ENCODE measurements at places on chromosomes 4 and X.

- DNase-seq, result no peak
Measured at GRCh38 chr4:152972821-152973628, 36.9 kb downstream of the FHDC1 start.

DNA sequence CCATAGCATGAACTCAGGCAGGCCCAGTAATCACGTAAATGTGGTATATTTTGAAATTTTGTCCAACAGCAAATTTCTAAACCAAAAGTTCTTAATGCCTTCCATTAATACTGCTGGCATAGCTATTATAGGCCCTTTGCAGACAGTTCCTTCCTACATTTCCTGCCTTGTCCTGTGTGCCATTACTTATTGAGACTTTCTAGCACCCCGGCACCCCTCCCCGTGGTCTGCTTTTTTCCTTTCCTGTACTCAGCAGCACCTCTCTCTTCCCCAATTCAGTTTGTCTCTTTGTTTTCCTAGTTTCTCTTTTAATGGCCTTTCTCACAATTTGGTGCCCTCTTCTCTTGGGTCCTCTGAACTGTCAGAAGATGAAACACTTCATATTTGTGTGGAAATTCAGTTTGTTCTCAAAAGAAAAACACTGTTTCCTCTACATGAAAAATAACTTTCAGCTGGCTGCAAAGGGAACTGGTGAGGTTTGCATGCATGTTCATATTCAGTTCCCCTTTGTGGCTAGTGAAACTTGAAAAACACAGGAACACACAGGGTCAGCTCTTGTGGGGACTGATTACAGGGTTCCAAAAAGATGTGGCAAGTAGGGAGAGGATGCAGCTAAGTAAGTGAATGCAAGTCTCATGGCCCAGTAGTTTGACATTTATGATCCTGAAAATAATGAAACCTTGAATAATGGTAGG is 17.1 kb downstream of the GPR34 start:
- DNase-seq, result no peak

DNA sequence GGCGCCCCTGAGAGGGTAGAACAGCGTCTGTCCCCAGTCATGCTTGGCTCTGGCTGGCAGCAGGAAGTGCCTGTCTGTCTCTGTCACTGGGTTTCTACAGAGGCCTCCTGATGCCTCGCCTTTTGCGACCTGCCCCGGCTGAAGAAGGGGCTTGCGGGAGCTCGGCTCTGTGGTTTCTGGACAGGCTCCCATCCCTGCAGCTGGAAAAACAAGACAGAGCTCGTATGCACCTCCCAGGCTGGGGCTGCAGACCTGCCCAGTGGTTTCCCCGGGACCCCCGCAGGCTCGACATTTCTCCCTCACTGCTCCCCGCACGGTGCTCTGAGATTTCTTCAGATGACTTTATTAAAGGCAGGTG is 57.0 kb upstream of the SORCS2 start:
- no peak for DNase-seq

- DNase-seq, result no peak
Measured at GRCh38 chr4:11261066-11261850, 167.4 kb downstream of the HS3ST1 start.

- DNase-seq, result no peak
Measured at GRCh38 chr4:64095398-64095797, 313.9 kb downstream of the TECRL start.

- no peak for DNase-seq
Measured at GRCh38 chrX:15334561-15334960, 762 bp downstream of the PIGA start.

Measured in CD4-positive, alpha-beta T cell (primary cell).